ENCODE measurements at places on chromosomes 3 and 15.
A peak's percentile ranks its signal among the peaks of the same experiment; 100 is the strongest.

- DNase-seq: no peak
These were observed 421.4 kb downstream of the EPHA6 start for GRCh38 chr3:97235611-97236315.

DNA sequence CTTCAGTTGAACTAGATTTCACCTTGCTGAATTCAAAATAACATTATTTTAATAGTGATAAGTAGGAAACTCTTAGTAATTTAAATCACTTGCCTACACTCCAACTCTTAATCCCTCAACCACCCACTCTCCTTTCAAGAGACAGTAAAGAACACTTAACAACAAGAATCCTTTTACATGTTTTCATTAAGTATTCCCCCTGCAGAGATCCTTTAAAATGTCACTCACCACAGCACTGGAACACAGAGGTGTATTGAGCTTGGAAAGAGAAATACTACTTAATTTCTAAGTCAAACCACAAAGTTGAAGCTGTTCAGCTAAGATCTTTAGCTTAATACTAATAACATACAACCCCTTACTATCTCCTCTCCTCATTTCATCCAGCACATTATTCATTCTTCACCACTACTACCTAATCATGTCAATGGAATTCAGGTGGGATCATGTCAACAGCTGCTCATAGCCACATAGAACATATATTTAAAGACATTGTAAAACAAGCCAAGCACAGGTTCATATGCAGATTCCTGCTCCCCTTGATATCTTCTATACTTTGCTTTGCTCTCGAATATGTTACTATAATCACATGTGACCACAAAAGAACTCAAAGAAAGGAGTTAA, 40.5 kb downstream of the IMPG2 start:
- DNase-seq: no peak

DNA sequence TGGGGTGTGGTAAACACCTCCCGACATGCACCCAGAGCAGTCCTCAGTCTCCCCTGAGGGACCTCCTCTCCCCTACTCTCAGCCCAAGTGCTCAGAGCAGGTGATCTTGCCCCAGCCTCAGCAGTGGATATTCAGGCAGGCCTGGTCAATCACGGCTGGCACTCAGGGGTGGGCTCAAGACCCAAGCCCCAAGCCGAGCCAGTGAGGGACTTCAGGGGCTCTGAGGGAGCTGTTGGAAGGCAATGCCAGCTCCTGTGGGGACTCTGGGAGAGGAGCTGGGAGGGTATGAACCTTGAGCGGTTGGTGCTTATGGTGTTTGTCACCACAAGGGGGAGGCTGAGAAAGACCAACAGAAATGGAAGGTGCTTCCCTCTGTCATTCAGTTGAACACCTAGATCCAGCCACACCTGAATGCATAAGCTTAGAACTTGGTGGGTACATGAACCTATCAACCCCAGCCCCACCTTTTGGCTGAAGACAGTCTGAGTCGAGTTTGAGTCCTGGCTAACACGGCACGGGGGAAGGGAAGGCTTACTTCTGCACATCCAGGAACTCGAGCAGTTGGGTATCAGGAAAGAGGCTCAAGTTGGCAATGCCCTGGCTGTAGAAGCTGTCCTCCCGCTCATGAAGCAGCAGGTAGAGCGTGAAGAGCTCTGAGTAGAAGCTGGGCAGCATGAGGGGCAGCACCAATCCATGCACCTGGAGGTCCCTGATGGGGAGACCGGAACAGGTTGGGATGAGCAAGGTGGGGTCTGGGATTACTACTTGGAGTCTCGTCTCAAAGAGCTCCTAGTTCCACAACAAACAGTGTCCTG, 19.2 kb downstream of the ALS2CL start:
- no peak for DNase-seq

DNA sequence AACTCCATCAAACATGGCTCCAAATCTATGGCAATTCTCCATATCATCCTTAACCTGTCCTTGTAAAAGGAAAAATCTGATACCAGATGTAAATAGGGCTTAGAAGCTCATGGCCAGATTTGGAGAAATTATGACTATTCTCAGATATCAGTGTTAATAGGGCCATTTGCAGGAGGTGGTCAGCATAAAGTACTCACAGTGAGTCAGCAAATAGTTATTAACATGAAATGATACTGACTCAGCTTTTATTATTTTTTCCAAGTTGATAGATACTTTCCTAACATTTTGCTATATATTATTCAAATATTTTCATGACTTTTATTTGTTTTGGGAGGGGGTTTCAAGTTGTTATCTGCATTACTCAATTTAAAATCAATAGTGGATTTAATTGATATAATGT, 255.8 kb downstream of the MFSD1 start:
- no peak for DNase-seq

DNA sequence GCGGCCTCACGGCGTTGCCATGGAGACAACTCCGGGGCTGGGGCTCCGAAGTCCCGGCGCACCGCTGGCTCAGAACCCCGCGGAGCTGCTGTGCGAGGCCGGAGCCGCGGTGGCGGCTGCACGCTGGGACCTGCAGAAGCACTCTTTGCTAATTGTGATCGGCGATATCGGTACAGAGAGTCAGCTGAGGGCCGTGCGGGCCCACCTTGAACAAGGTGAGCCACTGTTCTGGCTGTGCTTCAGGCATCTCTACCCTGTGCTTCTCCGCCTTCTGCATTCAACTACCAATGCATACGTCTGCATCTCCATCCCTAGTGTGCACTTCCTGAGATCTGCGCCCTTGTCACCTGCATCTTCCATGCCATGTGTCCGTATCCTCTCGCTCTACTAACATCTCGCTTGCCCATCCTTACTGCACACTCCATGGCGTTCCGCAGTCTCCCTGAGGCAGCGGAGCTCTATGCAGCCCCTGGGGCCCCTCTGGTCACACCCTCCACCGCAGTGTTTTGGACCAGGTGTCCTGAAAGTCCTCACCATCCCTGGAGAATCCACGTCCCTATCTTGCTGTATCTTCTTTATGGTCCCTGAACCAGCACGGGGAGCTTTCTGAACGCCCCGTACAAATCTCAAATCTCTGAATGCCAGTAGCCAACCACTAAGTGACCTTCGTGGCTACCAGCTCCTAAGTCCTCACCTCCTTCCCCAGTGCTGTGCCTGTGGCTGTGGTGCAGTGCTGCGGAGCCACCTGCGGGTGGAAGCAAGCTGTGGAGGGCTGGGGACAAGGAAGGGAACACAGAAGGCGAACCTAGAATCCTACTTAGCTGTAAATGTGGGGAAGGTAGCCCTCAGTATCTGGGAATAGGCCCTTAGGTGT, 6.2 kb upstream of the MAP1A start:
- no peak for DNase-seq

DNA sequence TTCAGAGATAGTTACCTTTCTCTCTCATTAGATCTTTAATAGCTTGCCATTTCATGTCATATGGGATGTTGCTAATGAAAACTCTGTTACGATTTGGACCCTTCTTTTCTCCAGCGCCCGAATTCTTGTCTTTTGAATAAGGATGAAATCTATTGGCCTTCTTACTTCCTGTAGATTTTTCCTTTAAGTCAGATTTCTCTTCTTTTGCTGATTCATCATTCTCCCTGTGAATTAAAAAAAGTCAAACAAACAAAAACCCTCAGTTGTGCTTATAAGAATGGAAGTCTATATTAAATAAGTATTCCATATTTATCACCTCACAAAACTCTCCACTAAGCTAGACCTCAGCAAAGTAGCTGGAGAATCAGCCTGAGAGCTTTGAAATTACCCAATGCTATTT, 9.5 kb downstream of the MYEF2 start:
- DNase-seq: no peak

DNA sequence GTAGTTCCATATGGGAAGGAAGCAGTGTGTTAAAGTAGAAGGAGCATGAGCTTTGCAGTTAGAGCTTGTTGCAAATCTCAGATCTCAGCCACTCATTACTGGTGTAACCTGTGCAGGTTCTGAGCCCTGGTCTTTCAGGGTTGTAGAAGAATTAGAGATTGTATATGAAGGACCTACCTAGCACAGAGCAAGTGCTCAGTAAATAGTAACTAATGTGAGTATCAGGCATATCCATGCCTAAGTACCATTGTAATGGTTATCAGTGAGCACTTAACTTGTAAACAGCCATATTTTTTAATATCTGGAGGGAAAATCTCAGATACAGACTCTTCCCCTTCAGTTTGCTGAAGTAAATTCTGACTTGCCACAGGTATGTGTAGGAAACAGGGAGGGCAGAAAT, 59.3 kb downstream of the MAP6D1 start:
- DNase-seq: no peak

DNA sequence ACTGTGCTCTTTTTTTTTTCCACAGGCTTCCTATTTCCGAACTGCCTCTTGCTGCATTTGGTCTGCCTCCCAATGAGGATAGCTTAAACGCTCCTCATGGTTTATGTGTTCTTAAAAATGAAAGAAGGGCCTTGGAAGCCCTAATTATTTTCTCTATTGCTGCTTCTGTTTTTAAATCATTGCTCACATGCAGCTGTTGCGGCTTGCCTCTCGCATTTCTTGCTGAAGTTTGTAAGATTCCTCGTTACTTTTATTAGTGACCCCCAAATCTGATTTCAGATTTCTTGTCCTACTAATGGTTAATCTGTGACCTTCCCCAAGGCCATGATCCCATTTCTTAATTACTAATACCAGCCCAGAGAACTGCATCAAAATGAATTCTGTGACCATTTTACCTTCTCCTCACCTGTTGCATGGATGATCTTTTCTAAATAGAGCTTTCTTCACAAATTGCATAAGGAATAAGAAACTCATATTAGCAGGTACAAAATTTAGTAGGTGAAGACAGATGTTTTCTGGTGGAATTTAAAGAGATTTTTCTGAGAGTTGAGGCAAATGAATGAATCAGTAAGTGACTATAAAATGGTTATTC, 1.8 kb downstream of the UBE2E1 start:
- DNase-seq: no peak

DNA sequence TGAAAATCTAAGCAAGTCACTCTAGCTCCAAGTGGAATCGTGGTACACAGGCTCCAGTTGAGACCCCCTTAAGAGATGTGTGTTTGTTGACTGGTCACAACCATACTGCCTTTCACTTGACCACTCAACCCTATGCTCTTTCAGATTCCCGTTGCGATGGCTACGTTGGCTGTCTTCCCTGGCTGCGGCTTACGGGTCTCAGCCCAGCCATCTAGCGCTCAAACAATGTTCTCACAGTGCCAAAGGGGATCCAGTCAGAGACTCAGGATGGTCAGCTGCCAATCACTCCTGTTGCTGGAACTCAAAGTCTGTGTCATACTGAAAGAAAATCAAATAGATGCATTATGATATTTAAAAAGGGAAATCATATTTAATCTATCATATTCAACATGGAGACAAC, 237.6 kb downstream of the ITPR1 start:
- no peak for DNase-seq

DNA sequence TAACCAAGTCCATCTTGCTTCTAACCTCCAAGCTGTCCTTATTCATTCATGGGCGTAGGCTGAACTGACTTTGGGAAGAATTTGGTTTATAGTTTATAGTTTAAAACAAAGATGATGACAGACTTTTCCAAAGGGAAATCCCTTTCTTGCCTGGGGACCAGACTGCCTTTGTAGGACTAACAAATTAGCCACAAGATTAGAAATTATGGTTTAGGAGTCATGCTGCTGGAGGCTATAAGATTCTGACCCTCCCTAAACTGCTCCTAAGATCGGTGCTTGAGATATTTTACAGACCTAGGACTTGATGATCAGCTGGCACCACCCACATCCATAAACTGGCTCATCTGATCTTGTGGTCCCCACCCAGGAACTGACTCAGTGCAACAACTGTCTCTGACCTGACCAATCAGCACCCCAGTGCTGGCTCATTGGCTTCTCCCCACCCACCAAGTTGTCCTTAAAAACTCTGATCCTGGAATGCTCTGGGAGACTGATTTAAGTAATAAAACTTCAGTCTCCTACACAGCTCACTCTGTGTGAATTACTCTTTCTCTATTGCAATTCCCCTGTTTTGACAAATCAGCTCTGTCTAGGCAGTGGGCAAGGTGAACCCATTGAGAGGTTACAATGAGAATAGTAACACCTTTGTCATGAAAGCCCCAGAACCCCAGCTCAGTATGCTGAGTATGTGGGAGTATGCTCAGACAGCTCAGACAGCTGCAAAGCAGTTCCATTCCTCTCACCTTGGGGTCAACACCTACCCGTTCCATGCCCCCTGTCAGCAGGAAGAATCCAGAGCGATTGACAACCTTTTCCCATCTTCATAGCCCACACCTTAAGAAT, 51.6 kb upstream of the C15orf39 start:
- peak; percentile 95 for DNase-seq
